Naive thymus-derived CD8-positive, alpha-beta T cell (primary cell): ENCODE measurements at places on chromosomes 5 and 9.

GRCh38 chr9:133945314-133945975 lies 46.7 kb downstream of the VAV2 start:
- no peak for DNase-seq

DNA sequence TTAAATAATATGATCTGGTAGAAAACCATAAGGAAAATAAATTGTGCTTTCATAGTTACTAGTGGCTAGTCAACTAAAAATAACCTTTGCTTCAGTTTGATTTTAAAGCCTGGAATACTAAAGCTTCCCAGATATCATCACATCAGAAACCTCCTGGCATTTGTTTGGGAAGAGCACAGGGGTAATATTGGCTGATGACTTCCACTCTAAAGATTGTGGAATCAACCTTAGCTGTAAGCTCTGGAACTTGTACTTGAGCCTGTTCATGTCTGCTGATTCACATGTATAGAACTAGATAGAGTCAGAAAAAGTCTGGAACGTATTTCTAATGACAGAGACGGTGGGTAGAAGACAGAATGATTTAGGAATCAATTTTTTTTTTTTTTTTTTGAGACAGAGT lies 345.0 kb downstream of the CWC27 start:
- DNase-seq: no peak

DNA sequence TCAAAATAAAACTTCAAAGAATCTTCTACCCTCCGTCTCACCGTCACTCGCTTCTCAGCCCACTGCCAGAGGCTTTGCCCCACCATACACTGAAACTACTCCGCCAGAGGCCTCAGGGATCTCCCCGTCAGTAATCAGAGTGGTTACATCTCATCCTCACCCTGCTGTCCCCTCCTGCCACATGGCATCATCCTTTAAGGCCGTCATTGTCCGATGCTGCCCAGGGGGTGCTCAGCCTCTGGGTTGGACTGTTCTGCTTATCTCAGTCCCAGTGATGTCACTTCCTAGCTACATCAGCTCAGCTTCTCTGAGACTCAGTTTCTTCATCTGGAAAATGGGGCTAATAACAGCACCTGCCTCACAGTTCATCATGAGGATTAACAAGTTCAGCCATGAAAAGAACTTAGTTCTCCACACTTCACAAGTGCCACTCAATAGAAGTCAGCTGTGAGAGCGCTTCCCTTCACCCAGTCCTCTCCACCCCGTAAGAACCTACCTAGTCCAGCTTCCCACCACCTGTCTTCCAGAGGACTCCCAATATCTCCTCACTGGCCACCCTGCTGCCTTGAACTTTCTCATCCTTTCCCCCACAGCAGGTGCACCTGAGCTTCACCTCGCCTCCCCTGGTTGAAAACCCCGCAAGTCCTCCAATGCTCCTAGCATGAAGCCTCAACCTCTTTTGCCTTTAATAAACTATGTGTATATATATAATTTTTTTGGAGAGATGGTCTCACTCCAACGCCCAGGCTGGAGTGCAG lies 2.8 kb upstream of the IL3 start:
- no peak for DNase-seq

GRCh38 chr9:113621309-113621791 lies 157.8 kb downstream of the RGS3 start:
- DNase-seq: no peak

DNA sequence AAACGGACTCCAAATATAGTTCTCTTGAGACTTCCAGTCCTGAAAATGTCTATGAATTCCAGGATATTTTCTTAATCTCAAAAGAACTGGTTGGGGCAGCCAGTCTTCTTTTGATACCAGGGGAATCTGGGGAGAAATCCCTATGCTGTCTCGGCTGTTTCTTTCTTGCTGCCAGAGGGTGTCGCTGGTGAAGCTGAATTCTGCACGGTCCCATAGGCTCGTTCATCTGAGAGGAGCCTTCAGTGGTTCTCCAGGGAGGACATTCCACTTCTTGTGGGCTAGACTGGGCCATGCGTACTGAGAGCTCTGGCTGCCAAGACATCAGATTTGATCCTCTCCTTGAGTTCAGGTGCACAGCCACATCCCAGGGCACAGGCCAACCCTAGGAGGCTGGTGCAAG lies 155.0 kb upstream of the CLINT1 start:
- no peak for DNase-seq

DNA sequence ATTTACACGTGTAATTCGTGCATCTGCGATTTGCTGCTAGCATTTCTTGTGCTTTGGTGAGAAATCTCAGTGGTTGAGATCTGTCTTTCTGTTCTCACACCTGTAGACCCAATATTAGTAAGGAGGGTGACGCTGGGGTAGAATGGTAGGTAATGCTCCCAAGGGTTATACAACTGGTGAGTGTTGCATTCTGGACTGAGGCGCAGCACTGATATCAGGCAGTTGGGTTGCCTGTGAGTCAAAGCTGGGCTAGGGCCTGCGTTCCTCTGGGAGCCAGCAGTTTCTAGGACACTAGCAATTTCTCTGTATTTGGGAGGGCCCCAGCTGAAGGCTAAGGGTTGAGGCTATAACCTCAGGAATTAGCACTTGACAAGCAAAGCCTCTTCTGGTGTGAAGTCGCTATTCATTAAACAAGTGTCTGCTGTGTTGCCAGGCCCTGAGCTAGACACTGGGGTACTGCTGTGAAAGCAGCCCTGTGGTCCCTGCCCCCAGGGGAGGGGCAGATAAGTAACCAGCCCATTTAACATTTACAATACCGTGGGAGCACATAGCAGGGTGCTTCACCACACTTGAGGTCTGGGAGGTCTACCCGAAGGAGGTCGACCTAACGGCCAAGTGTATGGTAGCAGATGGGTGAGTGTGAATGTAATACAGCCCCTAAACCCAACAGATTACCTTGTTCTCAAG lies 28.7 kb downstream of the LARP1 start:
- DNase-seq: no peak

DNA sequence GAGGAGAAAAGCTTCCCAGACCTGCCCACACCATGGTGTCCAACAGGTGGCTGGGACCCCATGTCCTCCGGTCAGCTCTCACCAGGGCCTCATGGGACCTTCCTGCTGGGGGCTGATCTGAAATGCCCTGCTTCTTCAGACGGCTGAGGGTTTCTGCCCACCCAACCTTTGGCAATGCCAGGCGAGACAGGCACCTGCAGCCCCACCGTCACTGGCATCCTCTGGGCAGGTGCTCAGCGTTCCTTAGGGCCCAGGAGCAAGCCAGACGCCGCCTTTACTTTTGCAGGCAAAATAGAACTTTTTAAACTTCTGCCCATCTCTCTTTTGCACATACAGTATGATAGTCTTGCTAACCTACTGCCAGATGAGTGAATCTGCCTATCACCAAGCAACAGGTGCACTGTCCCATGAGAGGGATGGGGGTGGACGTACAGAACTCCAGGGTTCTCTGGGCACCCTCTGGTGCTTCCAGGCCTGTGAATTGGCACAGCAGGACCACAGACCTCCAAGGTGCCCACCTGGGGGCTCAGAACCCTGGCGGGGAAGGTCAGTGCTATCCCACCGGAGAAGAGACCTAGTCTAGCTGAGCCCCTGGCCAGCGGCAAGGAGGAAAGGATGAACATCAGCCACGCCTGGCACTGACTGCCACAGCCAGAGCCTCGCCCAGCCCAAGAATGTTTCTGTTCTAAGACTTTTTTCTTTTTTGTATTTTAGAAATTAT lies 7.5 kb downstream of the OBP2B start:
- DNase-seq: no peak

- no peak for DNase-seq
Observed at GRCh38 chr5:74286734-74287695, 353.5 kb downstream of the ENC1 start.

- DNase-seq: no peak
Observed at GRCh38 chr5:142911775-142912174, 141.6 kb downstream of the ARHGAP26 start.
